Hypothalamus (tissue), 51 donors: ENCODE measurements at places on chromosomes 7 and 10.

DNA sequence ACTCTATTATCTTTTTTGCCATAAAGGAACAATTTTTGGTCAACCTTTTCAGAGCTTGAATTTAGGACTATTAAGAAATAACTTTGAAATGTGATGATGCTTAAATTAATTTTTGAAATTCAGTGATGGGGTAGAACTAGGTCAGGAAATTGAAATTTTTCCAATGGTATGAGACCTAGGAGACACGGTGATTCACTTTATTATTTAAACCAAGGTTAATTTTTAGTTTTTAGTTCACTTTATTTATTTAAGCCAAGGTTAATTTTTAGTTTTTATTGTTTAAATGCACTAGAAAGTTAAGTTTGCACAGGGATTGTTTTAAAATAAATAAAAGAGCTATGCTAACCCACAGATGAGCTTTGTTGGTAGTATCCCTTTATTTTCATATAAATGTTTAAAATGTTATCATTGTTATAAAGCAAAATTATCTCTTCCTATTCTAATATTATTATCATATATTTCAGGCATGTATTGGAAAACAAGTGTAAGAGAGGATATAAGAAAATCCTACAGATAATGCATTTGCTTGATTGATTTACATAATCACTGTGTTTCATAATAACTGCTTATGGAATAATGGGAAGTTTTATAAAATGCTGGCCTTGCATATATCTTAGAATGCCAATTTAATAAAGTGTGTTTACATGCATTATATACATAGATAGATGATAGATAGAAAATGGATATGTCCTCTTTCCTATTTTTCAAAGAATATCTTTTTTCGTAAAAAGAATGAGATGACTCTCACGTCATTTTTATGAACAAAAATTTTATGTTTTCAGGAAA lies 163.6 kb downstream of the HGF start:
- DNase-seq = no peak

DNA sequence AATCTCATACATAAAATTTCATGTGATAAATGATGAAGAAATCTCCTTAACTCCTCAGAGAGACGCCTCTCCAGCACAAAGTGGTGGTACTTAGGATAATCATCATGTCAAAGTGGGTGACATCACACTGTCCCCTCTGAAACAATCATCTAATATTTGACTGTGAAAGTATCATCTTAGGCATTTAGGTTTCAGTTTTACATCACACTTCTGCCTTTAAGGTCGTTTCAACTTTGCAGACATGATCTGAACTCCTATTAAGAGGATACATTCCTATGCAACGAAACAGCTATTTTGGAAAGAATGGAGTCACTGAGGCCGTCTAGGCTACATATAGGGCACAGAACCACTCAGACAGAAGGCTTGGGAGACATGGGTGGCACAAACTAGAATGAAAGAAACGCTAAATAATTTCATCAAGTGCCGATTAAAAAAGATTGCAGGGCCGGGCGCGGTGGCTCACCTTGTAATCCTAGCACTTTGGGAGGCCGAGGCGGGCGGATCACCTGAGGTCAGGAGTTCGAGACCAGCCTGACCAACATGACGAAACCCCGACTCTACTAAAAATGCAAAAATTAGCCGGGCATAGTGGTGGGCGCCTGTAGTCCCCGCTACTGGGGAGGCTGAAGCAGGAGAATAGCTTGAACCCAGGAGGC lies 2.0 kb downstream of the VOPP1 start:
- DNase-seq = no peak

- DNase-seq = no peak
Observed at GRCh38 chr7:20447021-20447650, 116.4 kb downstream of the ITGB8 start.

- no peak for DNase-seq
Observed at GRCh38 chr7:66758950-66759628, 18.6 kb downstream of the RABGEF1 start.

- DNase-seq = no peak
Observed at GRCh38 chr10:13302821-13303555, 3.1 kb upstream of the PHYH start.

DNA sequence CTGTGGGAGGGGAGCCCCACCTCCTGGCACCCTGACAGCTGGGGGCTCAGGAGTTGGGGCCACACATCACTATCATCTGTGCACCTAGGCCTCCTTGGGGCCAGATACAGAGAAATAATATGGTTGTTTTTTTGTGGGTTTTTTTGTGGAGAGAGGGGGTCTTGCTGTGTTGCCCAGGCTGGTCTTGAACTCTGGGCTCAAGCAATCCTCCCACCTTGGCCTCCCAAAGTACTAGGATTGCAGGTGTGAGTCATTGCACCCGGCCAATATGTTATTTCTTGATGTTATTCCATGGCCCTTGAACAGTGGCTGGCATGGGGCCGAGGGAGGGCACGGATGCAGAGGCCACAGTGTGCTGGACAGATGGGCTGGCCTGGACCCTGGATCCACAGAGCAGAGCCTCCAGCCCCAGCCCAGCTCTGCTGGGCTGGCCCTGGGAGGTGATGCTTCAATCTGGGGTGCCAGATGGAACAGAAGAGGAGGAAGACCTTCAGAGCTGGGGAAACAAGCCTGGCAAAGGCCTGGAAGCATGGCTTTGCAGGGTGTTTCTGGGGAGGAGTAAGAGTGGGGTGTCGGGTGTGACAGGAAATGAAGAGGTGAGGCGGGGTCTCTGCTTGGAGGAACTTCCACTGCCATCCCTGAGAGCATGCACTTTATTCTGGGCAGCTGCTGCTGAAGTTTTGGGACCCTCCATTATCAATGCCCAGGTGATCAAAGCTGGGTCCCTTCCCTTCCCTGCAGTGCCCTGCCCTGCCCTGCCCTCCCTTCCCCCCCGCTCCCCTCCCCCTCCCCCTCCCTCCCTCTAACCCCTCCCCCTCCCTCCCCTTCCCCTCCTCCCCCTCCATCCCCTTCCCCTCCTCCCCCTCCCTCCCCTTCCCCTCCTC lies 3.7 kb upstream of the FZD9 start:
- DNase-seq = no peak

GRCh38 chr10:101493782-101494281 lies 94.2 kb downstream of the POLL start:
- DNase-seq = no peak

- DNase-seq = no peak
Observed at GRCh38 chr10:126519992-126520391, 131.7 kb upstream of the ADAM12 start.

DNA sequence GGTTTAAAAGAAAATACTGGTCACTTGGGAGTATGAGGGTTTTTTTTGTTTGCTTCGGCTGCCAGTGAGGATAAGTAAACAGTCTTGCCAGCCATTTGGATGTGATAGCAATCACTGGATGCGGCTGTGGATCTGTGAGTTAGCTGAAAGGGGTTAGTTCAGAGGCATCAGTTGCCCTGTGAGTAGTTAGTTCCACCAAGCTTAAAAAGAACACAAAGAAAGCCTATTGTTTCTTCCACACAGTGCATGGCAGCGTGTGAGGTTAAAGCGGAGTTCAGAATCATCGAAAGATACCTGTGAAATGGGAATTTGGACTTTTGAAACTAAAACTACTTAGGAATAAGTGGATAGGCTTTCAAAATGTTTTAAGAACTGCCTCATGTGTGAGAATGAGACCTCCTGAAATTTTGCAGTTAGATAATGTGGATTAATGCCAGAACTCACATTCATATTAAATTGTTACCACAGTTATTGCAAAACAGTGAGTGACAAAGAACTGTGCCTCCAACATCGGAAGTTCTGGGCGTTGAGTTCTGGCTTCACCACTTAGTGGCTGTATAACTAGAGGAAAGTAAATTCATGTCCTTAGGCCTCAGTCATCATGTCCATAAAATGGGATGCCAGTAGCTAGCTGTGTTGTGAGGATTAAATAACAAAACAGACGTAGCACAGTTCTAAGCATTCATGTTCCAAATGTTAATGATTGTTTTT lies 31.3 kb downstream of the KIAA1217 start:
- no peak for DNase-seq

GRCh38 chr10:44395902-44396670 lies 11.2 kb upstream of the CXCL12 start:
- DNase-seq = no peak

GRCh38 chr7:100583132-100584053 lies 2.5 kb downstream of the LRCH4 start:
- DNase-seq = peak; percentile 40

DNA sequence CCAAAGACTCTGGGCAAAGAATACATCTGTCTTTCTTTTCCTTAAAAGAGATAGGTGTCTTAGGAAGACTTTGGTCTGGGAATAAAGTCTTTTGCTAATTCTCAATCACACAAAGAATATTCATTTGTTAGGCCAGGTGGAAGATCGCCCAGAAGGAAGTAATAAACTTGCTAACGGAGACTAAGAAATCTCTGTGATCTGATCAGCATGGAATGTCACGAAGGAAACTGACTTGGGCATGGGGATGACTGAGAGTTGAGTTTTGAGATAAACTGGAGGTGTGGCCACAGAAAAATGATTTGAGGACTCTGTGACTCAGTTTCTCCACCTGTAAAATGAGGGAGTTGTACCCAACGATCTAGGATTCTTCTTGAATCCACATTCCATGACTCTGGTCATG lies 161.1 kb upstream of the SVIL start:
- DNase-seq = no peak

GRCh38 chr7:30028749-30029635 lies 780 bp downstream of the PLEKHA8 start:
- DNase-seq = peak; percentile 58

GRCh38 chr7:139645572-139646523 lies 122.4 kb downstream of the CLEC2L start:
- DNase-seq = peak; percentile 51

- no peak for DNase-seq
Observed at GRCh38 chr10:49151481-49151880, 17.7 kb upstream of the FAM170B start.

DNA sequence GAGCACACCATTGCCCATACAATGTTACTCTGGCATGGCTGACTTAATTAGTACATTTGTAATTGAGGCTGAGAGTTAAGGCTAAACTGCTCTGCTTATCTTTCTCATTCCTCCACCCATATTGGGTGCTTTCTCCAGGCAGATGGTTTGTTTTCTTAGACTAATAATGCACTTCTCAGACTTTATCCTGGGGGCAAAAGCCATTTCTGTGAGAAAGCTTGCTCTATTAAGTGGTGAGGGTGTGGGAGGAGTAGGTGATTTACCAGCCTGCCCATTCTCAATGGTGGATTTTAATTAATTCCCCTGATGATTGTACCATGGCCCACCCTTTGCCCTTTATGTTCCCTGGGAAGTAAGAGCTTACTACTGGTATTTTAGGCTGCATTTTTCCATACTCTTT lies 174.8 kb downstream of the FOXP2 start:
- no peak for DNase-seq

DNA sequence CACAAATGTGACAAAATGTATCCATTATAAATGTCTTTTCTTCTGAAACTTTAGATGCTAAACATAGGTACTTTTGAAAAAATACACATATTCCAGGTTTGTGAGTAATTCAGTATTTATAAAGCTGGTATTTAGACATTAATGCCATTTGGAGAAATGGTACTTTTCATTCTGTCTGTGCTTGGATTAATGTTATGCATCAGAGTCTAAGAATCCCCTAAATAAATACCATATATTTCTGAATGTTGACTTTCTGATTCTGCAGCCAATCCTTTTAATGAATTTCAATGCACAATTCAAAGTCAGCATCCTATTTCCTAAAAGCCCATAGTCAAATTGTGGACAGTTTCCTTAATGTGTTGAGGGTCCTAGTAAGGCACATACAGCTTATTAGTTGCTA lies 145.0 kb downstream of the DKK1 start:
- no peak for DNase-seq

DNA sequence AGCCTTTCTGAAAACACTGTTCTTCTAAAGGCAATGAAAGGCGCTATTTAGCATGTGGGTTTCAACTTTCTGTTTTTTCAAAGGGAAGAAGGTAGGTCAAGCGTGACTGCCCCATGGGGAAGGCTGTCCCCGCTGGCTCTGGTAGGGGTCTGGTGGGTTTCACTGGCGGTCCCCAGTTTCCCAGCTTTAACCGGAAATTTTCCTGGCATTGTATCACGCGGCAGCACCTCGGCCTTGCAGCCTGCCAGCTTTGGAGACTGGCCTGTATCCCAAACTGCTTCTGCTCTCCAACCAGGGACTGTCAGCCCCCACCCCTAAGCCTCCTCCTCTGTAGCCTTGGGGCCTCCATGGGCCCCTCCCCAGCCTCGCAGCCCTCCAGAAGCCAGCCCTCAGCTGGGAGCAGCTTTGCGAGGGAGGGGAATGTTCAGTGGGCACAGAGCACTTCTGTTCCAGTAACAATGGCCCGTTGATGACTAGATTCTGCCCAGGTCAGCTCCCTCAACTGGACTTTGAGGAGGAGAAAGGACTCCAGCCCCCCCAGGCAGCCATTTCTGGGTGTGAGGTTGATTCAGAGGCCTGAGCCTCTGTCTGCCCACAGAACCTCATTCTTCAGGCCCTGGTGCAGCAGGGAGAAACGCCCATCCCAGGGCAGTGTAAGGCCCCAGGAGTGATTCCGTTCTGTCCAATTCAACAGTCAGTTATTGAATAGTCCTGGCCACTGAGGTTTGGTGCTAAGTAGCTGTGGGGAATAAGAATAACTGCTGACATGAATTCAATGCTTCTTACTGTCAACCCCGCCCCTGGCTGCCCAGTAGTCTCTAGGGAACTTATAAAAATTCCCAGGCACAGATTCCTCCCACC lies 17.1 kb downstream of the CHST3 start:
- DNase-seq = peak; percentile 97

DNA sequence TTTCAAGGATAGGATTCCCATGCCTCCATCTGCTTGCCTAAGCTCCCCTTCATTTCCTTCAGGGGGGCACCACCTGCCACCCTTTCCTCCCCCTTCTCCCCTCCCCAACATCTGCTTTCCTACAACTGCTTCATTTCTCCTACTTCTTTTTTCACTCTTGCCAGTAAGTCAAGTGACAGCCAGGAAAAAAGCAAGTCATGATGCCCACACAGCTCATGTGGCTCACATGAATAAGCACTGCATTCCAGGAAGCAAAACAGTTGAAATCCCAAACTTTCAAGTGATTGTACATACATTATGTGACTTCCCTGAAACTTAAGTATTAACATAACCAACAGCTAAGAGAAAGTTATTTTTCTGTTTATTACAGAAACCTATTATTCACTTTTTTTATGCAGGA lies 78.6 kb downstream of the TNS3 start:
- no peak for DNase-seq
